ENCODE measurements at places on chromosomes 2 and 18.

- no peak for DNase-seq
Measured at GRCh38 chr2:79711098-79711497, 198.2 kb downstream of the CTNNA2 start.

DNA sequence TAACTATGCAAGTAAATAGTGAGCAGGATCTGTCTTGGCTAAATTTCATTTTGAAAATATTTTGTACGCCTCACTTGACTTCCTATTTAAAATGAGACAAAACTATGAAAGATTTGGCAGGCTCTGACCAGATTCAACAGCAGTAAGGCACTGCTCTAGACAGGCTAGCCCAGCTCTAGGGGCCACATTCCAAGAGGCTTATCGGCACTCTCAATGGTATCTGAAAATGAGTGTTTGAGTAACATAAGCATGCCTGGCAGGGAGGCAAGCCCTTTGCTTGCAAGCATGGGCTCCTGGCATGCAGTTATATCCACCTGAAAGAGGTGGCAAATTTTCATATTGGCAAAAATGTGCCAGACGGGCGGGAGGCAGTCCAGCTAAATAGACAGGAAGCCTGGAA is 10.5 kb downstream of the CAPN13 start:
- DNase-seq: no peak

- no peak for DNase-seq
Measured at GRCh38 chr2:68157002-68157401, 686 bp upstream of the PNO1 start.

DNA sequence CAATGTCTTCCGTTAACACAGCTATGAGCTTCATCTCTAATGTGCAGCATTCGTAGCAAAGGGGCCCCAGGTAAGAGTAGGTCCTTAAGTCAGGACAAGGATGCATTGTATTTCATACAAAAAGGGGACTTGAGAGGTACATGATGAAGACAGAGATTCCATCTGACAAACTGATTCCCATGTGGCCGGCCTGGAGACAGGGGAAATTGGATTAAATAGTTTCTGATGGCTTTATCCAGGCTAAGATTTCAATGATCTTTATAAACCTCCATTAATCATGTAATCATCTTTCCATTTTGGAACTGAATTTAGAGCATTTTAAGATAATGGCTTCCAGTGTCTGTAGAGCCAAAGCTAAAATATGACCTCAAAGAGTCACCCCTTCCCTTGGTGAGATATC is 111.3 kb downstream of the NCKAP5 start:
- DNase-seq: no peak

GRCh38 chr2:177622521-177622920 is 229.9 kb downstream of the AGPS start:
- no peak for DNase-seq

GRCh38 chr18:34707670-34708069 is 2.4 kb upstream of the DTNA start:
- DNase-seq: peak; percentile 96

- no peak for DNase-seq
Measured at GRCh38 chr2:224560549-224560948, 24.6 kb downstream of the CUL3 start.
